ENCODE measurements at places on chromosomes 4 and X. TPM values are rescaled to one million over a fixed set of nuclear protein-coding genes. Genes with fewer than 3 reads are reported as not detected.

DNA sequence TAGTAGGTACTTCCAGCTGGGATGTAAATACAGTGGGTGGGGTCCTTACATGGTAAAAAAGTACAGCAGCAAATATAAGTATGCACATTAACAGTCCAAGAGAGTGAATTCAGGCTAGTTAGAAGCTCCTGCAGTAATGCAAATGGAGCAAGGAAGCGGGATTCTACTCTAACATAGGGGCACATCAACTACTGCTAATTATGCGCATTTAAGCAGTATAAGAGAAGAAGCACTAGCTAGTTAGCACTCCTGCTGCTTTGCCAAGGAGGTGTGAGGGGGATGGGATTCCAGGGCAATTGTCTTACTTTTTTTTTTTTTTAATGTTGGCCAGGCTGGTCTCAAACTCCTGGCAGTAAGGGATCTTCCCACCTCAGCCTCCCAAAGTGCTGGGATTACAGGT is 284.1 kb downstream of the CHIC1 start:
- H3K4me1 ChIP-seq = no peaks in the 10 kb centered on the region
- no peaks in the 10 kb centered on the region for H3K36me3 ChIP-seq
- DNase-seq = no peak
- no peaks in the 10 kb centered on the region for H3K27me3 ChIP-seq
- H3K27ac ChIP-seq = no peak overlapping the region
- H3K4me3 ChIP-seq = no peak overlapping the region

GRCh38 chr4:109157696-109158095 is 144.8 kb downstream of the COL25A1 start:
- H3K27ac ChIP-seq = no peak overlapping the region
- H3K36me3 ChIP-seq = no peaks in the 10 kb centered on the region
- no peak overlapping the region for H3K4me3 ChIP-seq
- peaks cover 4% of the 10 kb centered on the region for H3K27me3 ChIP-seq
- no peak for DNase-seq
- H3K4me1 ChIP-seq = no peaks in the 10 kb centered on the region

- no peaks in the 10 kb centered on the region for H3K4me1 ChIP-seq
- DNase-seq = no peak
- no peak overlapping the region for H3K27ac ChIP-seq
- no peaks in the 10 kb centered on the region for H3K27me3 ChIP-seq
- no peak overlapping the region for H3K4me3 ChIP-seq
Measured at GRCh38 chr4:144399927-144400326, 246.0 kb upstream of the HHIP start.

- DNase-seq = peak; percentile 10
- peak overlapping the region; percentile 64 for H3K4me3 ChIP-seq
- peaks cover 58% of the 10 kb centered on the region for H3K27me3 ChIP-seq
- no peak overlapping the region for H3K27ac ChIP-seq
Measured at GRCh38 chr4:186104890-186105646, 564 bp downstream of the FAM149A start.

GRCh38 chr4:180456928-180457327 is 1786.3 kb upstream of the TENM3 start:
- peaks cover 3% of the 10 kb centered on the region for H3K4me1 ChIP-seq
- H3K4me3 ChIP-seq = no peak overlapping the region
- DNase-seq = no peak
- H3K27ac ChIP-seq = no peak overlapping the region
- no peaks in the 10 kb centered on the region for H3K36me3 ChIP-seq
- no peaks in the 10 kb centered on the region for H3K27me3 ChIP-seq

DNA sequence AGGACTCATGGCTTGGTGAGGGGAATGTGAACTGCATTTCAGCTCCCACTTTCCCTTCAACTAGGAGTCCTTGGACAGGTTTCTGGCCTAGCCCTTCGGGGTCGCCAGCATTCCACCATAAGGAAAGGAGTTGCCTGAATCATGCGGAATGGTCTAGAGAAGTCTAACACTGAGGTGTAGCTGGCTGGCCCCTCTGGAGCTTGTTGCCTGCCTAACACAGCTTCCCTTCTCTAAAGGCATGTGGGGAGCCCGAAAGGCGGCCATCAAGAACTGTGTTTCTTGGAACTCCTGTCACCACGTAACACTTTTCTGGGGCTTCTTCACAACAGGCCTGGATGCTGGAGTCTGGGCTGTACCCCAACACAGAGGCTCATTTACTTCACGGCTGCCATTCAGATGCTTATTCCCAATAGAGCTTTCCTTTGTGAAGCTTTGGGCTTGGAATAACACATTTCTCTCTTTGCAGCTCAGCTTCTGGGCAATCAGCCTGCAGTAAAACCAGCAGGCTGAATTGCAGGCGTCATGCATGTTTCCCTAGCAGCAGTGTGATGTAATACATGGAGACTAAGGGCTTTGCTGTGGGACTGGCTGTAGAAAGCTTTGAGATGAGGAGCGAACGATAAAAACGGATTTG is 5.4 kb downstream of the GABRQ start:
- H3K4me3 ChIP-seq = no peak overlapping the region
- H3K36me3 ChIP-seq = no peaks in the 10 kb centered on the region
- no peak overlapping the region for H3K27ac ChIP-seq
- H3K4me1 ChIP-seq = no peaks in the 10 kb centered on the region
- DNase-seq = no peak

- no peaks in the 10 kb centered on the region for H3K27me3 ChIP-seq
- peak overlapping the region; percentile 59 for H3K4me3 ChIP-seq
- DNase-seq = peak; percentile 85
- no peaks in the 10 kb centered on the region for H3K36me3 ChIP-seq
- peaks cover 13% of the 10 kb centered on the region for H3K4me1 ChIP-seq
- peak overlapping the region; percentile 12 for H3K27ac ChIP-seq
Measured at GRCh38 chr4:985123-985830, 1.6 kb upstream of the IDUA start.

- DNase-seq = no peak
- H3K27ac ChIP-seq = no peak overlapping the region
- no peak overlapping the region for H3K4me3 ChIP-seq
- no peaks in the 10 kb centered on the region for H3K4me1 ChIP-seq
- H3K27me3 ChIP-seq = peaks cover 4% of the 10 kb centered on the region
Measured at GRCh38 chr4:11669156-11669555, 240.5 kb upstream of the HS3ST1 start.

DNA sequence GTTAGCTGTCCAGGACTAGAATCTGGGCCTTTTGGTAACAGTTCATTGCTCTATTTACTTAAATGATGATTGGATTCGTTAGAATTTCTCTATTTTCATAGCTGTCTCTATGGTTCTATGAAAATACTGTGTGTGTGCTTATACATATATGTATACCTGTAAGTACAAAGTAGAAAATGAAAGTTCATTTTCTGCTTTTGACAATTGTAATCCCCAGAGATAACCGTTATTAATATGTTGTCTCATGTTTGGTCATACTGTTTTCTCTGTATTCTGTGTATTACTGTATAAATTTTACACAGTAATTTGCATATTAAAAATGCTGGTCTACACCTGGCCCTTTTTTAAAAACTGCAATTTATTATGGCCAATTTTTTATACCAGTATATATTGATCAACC is 55.4 kb downstream of the CLCN3 start:
- H3K4me1 ChIP-seq = peaks cover 7% of the 10 kb centered on the region
- H3K4me3 ChIP-seq = no peak overlapping the region
- H3K27me3 ChIP-seq = no peaks in the 10 kb centered on the region
- no peak overlapping the region for H3K27ac ChIP-seq

- H3K36me3 ChIP-seq = peaks cover 9% of the 10 kb centered on the region
- H3K4me3 ChIP-seq = no peak overlapping the region
- H3K27me3 ChIP-seq = peaks cover 26% of the 10 kb centered on the region
Measured at GRCh38 chr4:153228512-153229140, 24.4 kb downstream of the TRIM2 start.

DNA sequence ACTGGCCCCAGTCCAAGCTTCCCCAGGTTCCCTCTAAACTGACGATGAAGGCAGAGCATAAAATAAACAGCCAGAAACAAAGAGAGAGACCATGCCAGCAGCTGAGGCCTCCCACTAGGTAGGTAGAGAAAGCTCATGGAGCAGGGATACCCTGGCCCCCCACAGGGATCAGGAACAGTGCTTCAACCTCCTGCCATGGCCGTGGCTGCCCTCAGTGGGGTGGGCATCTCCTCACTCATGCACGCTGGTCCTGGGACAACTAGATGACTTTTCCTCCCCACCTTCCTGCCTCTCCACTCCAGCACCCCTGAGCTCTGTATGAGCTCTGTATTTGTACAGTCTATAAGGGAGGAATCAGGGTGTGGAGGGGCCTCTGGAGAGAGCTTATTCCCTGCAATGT is 117.7 kb upstream of the PSAPL1 start:
- no peak overlapping the region for H3K27ac ChIP-seq
- H3K4me1 ChIP-seq = no peaks in the 10 kb centered on the region
- no peak overlapping the region for H3K4me3 ChIP-seq
- peaks cover 3% of the 10 kb centered on the region for H3K36me3 ChIP-seq
- no peak for DNase-seq

- H3K4me1 ChIP-seq = no peaks in the 10 kb centered on the region
- no peak overlapping the region for H3K27ac ChIP-seq
- no peak overlapping the region for H3K4me3 ChIP-seq
- DNase-seq = no peak
Measured at GRCh38 chrX:134580907-134581306, 77.4 kb downstream of the PLAC1 start.

DNA sequence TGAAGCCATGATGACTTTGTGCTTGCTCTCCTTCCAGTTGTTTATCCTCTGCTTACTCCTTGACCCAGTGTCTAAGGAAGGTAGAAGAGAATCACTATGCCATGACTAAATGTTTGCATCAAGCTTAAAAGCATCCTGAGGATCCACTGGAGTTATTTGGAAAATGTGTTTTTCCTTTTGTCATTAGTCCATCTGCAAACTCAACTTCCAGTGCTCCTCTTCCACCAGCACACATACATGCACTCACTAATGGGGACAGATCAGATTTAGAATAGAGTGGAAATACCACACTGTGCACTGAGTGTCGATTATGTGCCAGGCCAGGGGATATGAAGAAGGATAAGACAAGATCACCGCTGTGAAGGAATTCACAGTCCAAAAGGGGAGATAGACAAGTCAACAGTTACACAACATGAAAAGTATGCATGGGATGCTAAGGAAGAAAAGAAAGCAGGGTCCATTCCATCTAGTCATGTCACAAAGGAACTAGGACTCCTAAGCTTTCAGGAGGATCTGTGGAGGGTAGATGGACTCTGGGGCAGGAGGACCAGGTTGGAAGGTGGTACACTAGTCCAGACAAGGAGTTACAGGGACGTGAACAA is 1.9 kb downstream of the OCIAD2 start:
- peak overlapping the region; percentile 2 for H3K27ac ChIP-seq
- peak overlapping the region; percentile 84 for H3K4me3 ChIP-seq
- no peaks in the 10 kb centered on the region for H3K27me3 ChIP-seq
- peaks cover 44% of the 10 kb centered on the region for H3K4me1 ChIP-seq

- H3K27ac ChIP-seq = no peak overlapping the region
- no peak for DNase-seq
- H3K4me1 ChIP-seq = no peaks in the 10 kb centered on the region
- no peak overlapping the region for H3K4me3 ChIP-seq
Measured at GRCh38 chrX:413322-414201, 26.9 kb upstream of the PPP2R3B start.

DNA sequence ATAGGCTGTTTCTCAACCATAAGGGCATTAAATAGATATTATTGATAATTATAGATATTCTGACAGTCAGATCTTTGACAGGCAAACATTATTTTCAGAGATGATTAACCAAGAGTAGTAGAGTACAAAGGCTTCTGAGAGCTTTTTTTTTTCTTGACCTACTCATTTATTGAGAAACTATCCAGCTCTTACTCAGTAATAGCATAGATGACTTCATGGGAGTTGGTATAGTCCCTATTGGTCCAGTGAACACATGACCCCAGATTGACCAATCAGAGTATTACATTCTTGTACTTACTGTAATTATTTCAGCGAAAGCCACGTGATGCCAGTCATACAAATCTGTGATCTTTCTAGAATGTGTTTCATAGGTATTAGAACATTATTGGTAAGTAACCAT is 508.7 kb downstream of the FSTL5 start:
- H3K27ac ChIP-seq = no peak overlapping the region
- H3K4me1 ChIP-seq = no peaks in the 10 kb centered on the region
- H3K36me3 ChIP-seq = no peaks in the 10 kb centered on the region
- no peaks in the 10 kb centered on the region for H3K27me3 ChIP-seq
- DNase-seq = no peak

DNA sequence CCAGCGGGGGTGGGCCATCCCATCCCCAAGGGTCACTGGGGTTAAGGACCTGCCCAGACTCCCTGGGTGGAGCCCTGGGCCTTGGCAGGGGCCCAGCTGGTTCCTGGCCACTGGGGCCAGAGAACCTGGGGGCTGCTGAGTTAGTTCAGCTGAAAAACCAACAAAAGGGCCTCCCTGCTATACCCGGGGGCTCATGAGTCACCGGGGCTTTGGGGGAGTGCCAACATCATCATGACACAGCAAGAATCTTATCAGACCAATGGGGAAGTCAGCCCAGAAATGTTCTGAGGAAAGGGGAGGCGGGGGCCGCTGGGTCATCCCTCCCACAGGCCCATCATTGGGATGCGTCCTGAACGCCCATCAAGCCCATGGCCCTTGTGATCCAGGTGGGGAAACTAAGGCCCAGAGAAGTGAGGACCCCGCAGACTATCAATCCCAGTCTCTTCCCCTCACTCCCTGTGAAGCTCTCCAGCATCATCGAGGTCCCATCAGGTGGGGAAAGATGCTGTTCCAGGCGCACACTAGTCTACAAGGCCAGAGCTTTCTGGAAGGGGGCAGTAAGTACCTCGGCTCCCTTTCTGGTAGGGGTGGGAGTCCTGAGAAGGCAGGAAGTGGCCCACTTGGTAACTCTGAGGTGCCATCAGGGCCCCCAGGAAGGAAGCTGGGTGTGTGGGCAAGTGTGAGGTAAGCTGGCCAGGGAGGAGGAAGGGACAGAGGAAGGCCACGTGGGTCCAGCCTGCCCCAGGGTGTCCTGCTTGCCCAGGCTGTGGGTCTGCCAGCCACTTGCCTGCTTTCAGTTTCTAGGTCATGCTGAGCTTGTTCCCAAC is 4.5 kb downstream of the G6PD start:
- H3K4me3 ChIP-seq = peak overlapping the region; percentile 84
- H3K4me1 ChIP-seq = peaks cover 42% of the 10 kb centered on the region
- H3K27me3 ChIP-seq = no peaks in the 10 kb centered on the region
- peak; percentile 43 for DNase-seq

GRCh38 chrX:119325456-119325855 is 73.7 kb upstream of the SLC25A43 start:
- no peak overlapping the region for H3K4me3 ChIP-seq
- H3K36me3 ChIP-seq = no peaks in the 10 kb centered on the region

RTL9 gene
- not detected for total RNA-seq

HSFX2 gene
- total RNA-seq = not detected

MGARP gene
- 0.38 TPM for total RNA-seq

MAGEA2 gene
- not detected for total RNA-seq

SORBS2 gene
- not detected for total RNA-seq
